ENCODE measurements at places on chromosomes 1 and 21. TPM values are rescaled to one million over a fixed set of nuclear protein-coding genes. Genes with fewer than 3 reads are reported as not detected.

DNA sequence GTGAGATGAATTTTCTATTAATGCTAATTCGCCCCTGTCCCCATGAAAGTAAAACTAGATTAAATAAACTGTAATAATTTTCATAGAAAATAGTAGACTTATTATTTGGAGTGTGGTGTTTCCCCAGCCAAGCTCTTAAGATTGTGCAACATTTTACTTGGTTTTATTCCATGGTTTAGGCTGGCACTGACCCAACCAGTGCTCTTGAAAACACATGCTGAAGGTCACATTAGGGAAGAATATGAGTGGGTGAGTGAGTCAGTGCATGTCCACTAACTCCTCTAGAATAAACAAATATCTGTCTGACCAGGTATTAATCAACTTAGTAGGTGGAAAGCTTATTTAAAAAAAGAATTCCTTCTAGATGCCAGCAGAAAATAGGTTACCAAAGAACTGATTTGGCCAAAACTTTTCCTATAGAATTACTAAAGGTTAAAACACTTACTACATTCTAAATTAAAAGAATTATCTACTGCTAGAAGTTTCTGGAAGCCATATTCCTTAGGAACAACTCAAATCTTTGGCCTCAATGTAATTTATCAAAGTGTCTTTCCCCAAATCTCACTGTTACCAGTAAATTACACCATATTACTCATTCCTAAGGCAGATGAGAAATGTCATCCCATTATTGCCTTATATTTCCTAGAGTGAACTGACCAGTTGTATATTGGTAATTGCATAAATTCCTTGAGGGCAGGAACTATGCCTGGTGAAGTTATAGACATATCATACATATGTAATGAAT is 89.7 kb upstream of the RGS1 start:
- DNase-seq = peak; percentile 98

DNA sequence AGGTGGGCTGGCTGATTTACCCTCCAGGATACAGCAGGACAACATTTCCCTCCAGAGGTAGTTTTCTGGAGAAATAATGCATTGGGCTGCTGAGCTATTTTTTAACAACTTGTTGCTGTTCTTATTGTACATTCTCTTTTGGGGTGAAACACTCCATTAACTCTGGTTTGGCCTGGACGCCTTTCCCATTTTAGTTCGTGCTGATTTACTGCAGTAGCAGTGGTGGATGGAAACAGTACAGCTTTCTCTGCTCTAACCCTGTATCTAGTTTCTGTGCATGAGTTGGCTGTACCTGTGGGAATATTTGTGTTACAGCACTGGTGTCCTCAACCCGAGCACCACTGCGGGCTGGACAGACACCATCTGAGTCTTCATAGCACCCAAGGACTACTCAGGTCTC is 325.3 kb downstream of the ASTN1 start:
- no peak for DNase-seq

- no peak for DNase-seq
Observed at GRCh38 chr1:147505568-147505967, 35.7 kb upstream of the BCL9 start.

- no peak for DNase-seq
Observed at GRCh38 chr21:26112127-26112742, 58.3 kb downstream of the APP start.

- no peak for DNase-seq
Observed at GRCh38 chr21:35198565-35198964, 149.5 kb upstream of the RUNX1 start.

DNA sequence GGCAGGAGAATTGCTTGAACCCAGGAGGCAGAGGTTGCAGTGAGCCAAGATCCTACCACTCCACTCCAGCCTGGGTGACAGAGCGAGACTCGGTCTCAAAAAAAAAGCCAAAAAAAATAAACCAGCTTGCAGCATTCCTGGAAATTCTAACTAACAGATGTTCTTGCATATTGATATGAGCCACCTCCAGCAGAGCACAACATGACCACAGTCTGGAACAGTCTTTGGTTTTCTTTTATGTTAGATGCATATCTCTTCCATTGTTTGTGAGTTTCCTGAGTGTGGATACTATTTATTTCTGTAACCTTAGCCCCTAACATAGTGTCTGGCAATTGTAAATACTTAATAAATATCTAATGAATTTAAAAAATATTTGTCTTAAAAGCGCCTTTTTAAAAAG is 23.9 kb downstream of the IFNAR1 start:
- DNase-seq = no peak

S100A7 gene
- polyA plus RNA-seq = not detected

COL11A1 gene
- 8.3 TPM for polyA plus RNA-seq

VSIG8 gene
- polyA plus RNA-seq = not detected

DNA sequence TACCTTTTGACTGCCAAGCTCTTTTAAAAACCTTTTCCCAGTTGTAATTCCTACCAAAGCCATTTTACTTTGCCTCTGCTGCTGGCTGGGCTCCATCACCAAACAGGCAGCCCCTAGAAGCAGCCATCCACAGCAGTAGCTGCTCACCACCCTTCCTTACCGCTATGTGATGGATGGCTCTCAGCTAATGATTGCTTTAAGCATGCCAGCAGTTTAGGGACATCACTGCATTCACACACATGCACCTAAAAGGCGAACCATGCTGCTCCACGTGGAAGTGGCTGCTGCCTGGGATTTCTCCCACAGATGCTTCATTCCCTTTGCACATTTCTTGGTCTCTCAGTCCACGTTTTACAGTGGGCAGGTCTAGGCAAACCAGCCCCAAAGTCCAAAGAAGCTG is 46.3 kb upstream of the PDE9A start:
- DNase-seq = no peak

Data from AG04450 (cell line).